ENCODE measurements at places on chromosomes 7 and 10.

DNA sequence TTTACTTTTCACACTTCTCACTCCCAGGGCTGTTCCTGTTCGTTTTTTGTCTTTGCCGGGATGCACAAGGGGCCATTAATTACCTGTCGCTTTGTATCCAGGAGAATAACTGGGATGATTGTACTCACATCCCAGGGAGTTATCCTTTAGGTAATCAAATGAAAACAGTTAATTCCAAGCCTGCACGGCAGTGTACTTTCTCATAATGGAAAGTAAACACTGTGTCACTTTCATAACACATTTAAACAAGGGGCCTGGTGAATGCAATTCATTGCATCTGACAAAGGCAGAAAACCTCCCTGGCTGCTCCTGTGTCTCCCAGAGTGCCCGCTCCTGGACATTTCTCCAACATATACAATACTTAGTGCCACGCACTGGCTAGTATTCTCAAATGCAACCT is 138.7 kb upstream of the CELF2 start:
- no peak for DNase-seq

GRCh38 chr10:88794731-88795130 is 7.8 kb upstream of the LIPM start:
- DNase-seq: no peak

DNA sequence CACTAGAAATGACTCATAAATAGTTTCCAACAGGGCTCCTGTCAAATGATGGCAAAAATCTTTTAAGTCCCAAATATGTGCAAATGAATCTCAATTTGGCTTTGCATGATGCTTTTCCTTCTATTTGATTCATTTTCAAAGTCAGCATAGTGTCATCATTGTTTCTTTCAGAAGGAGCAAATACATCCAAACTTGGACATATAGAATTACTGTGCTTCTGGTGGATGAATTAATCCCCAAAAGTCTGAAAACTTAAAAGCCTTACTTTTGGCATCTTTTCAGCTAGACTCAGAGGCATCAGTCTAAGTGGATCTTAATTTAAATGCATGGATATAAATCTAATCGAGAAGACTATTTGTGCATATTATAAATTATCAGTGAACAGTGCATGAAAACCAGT is 578.1 kb upstream of the FZD8 start:
- DNase-seq: no peak

GRCh38 chr7:110071192-110071591 is 1019.7 kb upstream of the LRRN3 start:
- DNase-seq: no peak

- no peak for DNase-seq
These were observed 80.2 kb downstream of the SEMA3C start for GRCh38 chr7:80838643-80839042.

- DNase-seq: no peak
These were observed 301.3 kb downstream of the REEP3 start for GRCh38 chr10:63822496-63822895.

- no peak for DNase-seq
These were observed 55.0 kb downstream of the KIAA1549 start for GRCh38 chr7:138926241-138926612.

- DNase-seq: no peak
These were observed 316.8 kb upstream of the STEAP1 start for GRCh38 chr7:89837515-89837914.

Data from HuH-7 (cell line).